ENCODE measurements at places on chromosomes 13 and 19. TPM values are rescaled to one million over a fixed set of nuclear protein-coding genes. Genes with fewer than 3 reads are reported as not detected.

Gene MUC16
- polyA plus RNA-seq = 0.04 TPM

DNA sequence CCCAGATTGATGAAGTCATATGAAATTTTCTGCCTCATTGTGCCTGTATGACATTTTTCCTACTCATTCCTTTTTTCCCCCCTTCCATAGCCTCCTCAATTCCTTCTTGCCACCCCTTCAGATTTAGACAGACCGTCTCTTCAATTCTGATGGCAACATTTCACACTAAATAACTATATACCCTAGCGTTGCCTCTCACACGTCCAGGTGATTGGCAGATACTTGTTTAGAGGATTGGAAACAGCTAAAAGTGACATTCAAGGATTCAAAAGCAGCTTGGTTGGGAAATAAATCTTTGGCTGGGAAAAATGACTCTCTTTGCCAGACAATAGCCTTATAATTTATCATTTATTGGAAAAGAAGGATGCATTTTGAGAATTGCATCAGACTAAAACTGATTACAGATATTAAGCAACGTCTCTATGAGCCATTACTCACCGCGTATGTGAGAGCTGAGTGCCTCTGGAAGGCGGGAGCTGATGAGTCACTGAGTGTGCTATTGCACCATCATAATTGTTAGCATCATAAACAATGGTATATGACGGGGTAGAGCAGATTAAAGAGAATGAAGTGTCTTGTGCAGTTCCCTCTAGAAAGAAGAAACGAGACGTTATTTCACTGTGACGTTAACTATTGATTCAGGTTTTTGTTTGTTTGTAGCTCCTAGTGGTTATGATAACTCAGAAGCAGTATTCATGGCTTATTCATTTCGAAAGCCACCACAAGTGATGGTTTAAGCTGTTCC, 61.1 kb upstream of the FAM216B start:
- DNase-seq = no peak

Gene UBAC2
- polyA plus RNA-seq = 95.3 TPM

DNA sequence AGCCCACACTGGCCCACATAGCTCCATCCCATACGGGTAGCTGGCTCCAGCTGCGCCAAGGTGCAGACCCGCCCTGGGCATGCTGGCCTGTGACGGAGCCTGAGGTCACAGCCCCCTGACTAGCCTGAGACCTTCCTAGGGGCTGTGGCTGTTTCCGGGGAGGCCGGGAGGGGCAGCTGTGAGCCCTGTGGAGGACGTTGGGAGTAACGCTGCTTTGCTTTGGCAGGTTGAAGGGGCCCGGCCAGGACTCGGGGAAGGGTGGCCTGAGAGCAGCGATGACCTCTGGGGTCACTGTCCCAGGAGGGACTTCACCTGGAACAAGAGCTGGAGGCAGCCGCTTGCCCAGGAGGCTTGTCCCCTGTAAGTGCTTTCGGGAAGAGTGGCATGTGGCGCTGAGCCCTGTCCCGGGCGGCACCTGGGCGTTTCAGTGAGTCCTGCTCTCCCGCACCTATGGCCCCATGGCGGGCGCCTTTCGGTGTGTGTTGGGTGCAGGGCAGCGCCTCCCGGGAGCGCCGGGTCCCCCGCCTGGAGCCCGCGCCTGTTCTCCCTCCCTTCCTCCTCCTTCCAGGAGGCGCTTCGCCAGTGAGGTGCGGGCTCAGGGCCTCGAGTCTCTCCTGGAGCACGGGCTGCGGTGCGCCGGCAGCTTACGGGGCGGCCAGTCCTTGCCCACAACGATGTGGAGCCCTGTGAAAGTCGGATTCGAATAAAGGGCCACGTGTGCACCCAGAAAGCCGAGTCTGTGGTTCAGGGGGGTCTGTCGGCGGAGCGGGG, 1.1 kb upstream of the FAM174C start:
- no peak for DNase-seq

Gene ZNF536
- 2.9 TPM for polyA plus RNA-seq

DNA sequence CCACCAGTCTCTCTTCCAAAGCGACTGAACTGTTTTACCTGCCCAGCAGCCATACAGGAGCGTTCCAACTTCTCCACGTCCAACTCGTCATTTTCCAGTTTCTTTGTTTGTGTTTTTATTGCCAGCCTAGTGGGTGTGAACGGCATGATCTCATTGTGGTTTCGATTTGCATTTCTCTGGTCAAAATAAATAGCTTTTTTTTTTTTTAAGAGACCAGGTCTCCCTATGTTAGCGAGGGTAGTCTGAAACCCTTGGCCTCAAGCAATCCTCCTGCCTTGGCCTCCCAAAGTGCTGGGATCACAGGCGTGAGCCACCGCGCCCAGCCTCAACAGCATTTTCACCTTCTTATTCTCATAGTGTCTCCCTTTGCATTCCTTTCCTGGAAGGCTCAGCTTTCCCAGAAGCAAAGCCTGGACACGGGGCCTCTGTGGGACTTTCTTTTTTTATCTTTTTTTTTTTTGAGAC, 4.2 kb upstream of the JSRP1 start:
- DNase-seq = no peak

GRCh38 chr19:18185538-18185937, 7.5 kb upstream of the MPV17L2 start:
- no peak for DNase-seq

DNA sequence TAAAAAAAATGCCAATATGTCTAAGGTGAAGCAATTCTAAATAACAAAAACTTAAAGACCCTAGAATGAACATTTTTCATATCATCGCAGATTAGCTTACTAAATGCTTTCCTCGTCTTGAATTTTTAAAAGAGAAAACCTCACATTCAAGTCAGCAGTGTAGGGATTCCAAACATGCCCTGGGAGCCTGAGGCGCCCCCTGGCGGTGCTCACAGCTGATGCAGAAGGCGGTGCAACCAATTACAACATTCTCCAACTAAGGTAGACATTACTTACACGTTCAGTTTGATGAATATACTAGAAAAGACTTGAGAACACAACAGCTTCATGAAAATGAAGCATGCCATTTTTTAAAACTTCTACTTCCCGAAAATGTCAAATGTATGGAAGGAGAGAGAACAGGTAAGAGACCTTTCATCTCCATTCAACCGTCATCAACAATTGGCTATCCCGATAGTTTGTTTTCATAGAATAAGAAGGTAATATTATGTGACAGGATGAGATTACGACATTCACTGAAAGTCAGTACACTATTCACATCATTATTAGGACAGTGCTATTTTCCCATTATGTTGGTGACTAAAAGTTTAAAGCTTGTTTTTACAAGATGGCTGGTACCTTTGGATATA, 304.4 kb downstream of the DCLK1 start:
- DNase-seq = no peak

Gene ZNF442
- 6.3 TPM for polyA plus RNA-seq

GRCh38 chr19:39082745-39083598, 1.2 kb upstream of the ACP7 start:
- no peak for DNase-seq

Gene EFNA2
- 1.5 TPM for polyA plus RNA-seq

DNA sequence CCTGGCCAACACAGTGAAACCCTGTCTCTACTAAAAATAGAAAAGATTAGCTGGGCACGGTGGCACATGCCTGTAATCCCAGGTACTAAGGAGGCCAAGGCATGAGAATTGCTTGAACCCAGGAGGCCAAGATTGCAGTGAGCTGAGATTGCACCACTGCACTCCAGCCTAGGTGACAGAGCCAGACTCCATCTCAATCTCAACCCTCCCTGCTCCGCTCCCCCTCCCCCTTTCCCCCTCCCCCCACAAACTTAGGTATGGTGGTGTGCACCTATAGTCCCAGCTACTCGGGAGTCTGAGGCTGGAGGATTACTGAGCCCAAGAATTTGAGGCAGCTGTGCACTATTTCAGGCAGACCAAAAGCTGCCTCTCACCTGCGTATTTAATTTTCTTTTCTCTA, 21.6 kb upstream of the RNF113B start:
- DNase-seq = no peak

Gene CLIP3
- 54.0 TPM for polyA plus RNA-seq

DNA sequence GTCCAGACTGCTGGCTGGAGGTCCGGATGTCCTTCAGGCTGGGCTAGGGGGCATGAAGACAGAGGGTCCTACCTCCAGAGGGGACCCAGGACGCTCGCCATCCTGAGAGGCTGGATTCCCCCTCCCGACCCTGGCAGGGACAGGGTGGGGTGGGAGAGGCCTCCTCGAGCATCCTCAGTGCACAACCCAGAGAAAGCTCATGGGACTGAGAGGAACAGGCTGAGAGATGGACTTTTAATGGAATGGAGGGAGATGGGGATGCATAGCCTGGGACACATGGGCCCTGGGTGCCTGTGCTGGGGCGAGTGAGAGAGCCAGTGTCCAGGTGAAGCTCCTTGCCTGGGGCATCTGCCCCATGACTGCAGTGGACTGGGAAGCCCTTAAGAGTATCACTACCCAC, 3.1 kb downstream of the ACTL9 start:
- DNase-seq = no peak

GRCh38 chr13:25776722-25777121, 275.1 kb downstream of the SHISA2 start:
- DNase-seq = no peak

- no peak for DNase-seq
Observed at GRCh38 chr13:40981361-40981760, 37.8 kb downstream of the ELF1 start.

GRCh38 chr19:19418555-19419260, 13.2 kb downstream of the GATAD2A start:
- DNase-seq = no peak

DNA sequence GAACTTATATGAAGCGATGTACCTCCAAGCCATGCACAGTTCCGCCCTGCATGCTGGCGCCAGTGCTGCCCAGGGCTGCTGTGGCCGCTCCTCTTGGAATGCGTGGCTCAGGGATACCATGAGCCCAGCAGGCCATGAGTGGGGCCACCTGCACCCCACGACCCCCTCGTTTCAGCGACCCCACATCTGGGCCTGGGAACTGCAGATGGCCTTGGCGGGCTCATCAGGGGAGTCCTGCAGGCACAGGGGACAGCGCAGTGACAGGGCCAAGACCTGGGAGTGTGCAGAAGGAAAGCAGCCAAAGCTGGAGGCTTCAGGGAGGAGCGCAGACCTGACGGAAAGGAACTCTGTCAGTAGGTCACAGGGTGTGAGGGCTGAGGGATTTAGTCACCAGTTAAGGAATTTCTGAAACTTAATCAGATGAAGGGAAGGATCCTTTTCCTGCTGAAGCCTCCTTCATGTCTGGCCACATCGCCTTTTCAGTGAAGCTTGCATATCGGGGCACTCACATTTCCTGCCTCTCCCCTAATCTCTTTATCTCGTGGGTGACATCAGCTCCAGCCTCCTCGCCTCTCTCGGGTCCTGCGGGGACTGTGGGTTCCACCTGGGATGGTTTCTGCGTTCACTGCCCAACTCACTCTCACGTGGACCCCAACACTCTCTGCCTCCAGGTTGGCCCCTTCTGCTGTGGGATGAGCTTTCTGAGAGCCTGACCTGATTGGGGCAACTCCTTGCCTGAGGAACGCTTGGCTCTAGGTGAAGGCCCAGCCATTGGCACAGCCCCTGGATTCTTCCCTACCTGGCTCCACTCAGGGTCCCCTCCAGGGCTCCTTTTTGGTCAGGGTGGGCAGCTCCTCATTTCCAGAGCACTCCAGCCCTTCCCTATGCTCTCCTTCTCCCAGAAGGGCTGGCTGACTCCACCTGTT, 123.5 kb downstream of the CRYL1 start:
- no peak for DNase-seq

- DNase-seq = no peak
Observed at GRCh38 chr19:34255546-34255945, 1.2 kb downstream of the GARRE1 start.

Gene ARHGAP33
- 17.7 TPM for polyA plus RNA-seq

Gene EPSTI1
- 16.3 TPM for polyA plus RNA-seq

DNA sequence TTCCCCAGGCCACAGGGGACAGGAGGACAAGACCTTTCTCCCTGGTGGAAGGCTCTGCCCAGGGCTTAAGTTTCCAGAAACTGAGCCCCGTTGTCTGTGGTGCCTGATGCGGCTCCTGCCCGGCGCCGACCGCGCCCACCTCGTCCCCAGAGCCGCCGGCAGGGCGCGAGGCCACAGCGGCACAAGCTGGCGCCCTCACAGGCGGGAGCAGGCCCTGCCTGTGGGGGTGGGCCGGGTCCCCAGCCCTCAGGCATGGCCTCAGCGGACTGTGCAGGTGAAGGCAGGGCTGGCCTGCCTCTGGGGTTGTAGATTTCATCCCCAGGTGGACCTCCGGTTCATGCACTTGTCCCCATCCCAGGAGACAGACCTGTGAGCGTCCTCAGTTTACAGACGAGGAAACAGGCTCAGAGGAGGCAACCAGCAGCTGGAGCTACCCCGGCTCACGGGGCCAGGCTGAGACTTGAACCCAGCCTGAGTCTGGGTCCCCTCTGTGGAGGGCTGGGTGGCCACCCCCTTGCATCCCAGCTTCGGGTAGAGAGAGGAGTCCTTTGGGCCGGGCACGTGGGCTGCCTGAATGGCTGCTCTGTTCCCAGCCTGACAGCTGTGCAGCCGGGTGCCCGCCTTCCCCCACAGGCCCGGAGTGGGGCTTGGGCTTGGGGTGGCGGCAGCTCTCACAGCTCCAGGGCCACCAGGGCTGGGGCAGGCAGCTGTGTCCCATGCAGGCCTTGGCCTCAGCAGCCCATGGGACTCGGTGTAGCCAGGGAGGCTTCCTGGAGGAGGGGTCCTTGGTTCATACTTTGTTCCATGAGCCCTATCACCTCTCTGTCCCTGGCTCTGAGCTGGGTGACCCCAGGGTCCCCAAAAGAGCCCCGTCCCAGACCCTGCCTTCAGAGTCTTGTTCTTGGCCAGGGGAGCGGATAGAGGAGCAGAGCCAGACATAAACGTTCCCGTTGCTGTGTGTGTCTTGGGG, 26.8 kb downstream of the PIAS4 start:
- no peak for DNase-seq

DNA sequence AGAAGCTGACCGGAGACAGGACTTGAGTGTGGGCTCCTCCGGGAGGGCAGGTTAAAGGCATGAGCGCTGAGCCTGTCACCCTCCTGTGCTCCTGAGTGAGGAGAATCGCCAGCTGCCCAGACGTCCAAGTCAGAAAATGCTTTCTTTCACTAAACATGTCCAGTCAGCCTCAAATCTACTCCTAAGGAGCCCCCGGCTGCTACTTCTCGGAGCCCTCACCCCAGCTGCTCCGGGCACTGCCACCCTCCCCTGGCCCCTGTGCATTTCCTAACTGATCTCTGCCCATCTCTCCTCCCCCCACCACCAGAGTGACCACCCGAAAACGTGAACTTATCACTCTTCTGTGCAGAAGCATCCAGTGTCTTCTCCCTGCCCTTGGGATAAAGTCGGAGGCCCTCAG, 277.5 kb upstream of the SOX1 start:
- no peak for DNase-seq

GRCh38 chr19:13768510-13768909, 4.2 kb downstream of the MRI1 start:
- no peak for DNase-seq

GRCh38 chr13:29786698-29787097, 63.7 kb downstream of the UBL3 start:
- no peak for DNase-seq

All from renal cortex interstitium (tissue), 15 donors.